Lower leg skin (tissue), 4 donors: ENCODE measurements at places on chromosomes 1 and 21.

DNA sequence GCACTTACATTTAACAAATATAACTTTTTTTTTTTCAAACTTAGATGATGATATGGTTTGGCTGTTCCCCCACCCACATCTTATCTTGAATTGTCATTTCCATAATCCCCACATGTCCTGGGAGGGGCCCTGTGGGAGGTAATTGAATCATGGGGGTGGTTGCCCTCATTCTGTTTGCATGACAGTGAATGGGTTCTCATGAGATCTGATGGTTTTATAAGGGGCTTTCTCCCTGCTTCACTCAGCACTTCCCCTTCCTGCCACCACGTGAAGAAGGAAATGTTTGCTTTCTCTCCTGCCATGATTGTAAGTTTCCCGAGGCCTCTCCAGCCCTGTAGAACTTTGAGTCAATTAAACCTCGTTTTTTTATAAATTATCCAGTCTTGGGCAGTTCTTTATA, 432.6 kb downstream of the AMY1C start:
- no peak for DNase-seq

DNA sequence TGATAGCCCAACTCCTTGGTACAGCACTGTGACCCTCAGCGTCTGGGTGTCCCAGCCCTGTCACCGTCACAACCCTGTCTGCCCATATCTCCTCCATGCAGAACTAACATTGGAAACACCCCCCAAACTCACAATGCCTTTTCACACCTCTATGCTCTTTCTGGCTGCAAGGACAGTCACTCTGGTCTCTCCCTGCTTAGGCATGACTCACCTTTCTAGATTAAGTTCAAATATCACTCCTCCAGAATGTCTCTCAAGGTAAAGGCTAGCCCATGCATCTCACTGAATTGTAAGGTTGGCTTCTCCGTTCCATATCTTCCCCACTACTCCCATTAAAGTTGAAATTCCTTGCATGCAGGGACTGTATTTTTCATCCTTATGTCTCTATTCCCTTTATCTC, 17.0 kb upstream of the CAPN8 start:
- DNase-seq, result no peak

DNA sequence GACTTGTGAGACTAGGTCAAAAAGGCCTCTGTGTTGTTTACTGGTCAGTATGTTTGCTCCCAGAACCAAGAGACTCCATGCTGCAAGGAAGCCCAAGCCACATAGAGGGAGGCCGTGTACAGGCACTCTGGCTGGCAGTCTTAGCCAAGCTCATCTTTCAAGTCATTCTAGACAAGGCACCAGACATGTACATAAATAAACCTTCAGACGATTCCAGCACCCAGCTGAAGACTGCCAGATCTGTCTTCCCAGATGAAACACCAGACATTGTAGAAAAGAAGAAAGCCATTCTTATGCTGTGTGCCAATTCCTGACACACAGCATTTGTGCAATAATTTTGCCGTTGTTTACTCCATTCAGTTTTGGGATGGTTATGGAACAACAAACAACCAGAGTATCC, 595.5 kb downstream of the KIF26B start:
- DNase-seq, result no peak

- no peak for DNase-seq
These were observed 5.1 kb upstream of the RIPPLY3 start for GRCh38 chr21:37001441-37001840.

DNA sequence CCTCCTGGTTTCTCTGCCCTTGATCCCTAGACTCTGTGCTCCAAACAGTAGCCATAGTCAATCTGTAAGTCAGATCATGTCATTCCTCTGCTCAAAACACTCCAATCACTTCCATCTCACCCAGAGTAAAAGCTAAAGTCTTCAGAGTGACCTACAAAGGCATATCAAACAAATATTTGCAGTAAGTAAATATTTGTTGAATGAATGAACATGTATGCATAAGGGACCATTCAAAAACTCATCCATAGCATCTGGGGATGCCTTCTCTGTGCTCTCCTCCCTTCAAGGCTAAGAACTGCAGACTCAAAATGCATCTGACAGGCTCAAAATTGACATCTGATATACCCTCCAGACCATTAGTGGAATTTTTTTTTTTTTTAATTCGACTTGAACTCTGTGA, 18.1 kb upstream of the AK5 start:
- DNase-seq, result no peak
